GM20000 (cell line): ENCODE measurements at places on chromosomes 7 and 10.

DNA sequence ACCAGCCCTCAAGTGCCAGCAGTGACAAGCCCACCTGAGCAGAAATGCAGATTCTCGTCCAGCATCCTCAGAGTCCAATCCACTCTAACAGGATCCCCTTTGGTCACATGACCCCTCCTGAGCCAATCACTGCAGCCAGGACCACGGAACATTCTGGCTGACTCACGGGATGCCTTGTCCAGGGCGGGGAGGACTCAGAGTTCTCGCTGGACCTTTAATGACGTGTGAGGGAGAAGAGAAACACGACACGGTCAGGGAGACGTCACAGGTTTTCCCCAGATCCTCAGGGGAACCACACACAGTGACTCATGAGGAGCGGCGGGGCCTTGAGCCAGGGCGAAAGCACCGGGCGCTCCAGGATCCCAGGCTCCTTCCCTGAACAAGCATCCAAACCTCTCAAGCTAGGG, 155.7 kb downstream of the PTPRN2 start:
- no peak for DNase-seq

DNA sequence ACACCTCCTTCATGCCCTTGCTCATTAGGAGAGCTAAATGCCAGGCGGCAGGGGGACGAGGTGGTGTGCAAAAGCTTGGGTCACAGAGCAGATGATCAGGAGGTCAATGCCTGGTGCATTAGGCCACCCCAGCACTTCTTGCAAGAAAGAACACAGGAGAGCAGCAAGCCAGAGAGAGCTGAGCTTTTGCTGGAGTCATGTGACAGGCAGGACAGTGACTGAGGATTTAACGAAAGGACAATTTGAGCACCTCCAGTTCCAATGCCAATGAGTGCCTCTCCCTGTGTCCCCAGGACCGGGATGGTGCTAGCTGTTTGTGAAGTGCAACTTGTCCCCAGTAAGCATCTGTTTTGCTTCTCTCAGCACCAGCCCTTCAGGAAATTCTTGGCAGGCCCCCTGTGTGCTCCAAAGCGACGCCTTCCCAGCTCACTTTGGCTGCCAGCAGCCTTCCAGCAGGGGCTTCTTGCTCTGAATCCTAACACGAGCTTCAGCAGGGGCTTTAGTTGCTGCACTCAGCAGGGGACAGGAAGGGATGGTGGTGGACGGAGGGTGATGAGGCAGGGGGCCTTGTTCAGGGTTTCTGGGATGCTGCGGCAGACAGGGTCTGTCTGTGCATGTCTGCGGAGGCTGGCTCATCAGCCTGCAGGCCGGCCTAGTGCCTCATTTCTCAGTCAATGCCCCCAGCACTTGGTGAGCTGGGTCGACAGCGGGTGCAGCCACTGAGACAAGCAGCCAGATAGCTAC, 368.1 kb downstream of the RPS24 start:
- DNase-seq: no peak

DNA sequence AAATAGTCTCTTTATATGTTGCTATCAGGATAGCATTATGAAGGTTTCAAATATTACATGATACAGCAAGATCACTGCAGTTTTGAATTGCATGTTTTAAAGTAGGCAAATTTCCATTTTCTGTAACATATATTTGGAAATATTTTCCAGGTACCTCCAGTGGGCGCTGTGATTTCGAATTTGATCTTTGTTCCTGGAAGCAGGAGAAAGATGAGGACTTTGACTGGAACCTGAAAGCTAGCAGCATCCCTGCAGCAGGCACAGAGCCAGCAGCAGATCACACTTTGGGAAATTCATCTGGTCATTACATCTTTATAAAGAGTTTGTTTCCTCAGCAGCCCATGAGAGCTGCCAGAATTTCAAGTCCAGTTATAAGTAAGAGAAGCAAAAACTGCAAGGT, 299.0 kb downstream of the MALRD1 start:
- no peak for DNase-seq

GRCh38 chr10:45180946-45181875, 134.2 kb downstream of the OR13A1 start:
- DNase-seq: no peak

DNA sequence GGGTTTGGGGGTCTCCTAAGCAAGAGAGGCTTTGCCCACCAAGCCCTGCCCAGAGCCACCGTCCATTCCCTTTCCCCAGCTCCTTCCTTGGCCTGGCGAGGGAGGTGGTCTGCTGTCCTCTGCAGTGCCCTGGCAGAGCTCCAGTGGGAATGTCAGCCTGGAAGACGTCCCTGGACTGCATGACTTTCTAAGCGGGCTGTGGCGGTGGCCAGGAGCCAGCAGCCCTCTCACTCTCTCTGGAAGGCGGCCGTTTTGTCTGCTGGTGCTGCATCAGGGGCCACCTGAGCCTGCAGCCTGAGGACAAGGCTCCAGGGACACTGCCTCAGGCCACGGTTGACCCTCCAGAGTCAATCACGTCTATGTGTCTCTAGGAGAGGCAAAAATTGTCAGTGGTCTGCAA, 271.0 kb downstream of the SKAP2 start:
- no peak for DNase-seq

DNA sequence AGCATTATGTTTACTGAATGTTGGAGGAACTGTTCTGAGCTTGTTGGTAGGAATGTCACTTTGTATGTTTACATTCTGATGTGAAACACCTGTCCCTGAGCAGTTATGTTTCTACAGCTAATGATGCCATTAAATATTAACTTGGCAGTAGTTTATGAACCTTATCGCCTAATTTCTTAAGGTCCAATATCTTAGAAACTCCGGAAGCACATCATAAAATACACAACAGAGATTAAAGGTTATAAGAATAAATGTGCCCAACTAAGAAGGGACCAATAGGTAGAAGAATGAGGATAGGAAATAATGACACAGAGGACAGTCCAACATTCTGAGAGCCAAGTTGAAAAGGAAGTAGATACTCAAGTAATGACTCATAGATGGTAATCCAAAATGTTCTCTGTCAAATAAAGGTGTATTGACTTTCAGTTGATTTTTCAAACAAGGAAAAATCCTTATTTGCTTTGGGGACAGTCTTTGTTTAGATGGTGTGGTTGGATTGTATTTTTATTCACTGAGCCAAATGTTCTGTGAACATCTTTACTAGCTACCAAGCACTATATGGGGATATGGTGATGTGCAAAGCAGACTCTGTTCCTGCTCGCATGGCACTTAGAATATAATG, 31.9 kb downstream of the LCOR start:
- peak; percentile 31 for DNase-seq

DNA sequence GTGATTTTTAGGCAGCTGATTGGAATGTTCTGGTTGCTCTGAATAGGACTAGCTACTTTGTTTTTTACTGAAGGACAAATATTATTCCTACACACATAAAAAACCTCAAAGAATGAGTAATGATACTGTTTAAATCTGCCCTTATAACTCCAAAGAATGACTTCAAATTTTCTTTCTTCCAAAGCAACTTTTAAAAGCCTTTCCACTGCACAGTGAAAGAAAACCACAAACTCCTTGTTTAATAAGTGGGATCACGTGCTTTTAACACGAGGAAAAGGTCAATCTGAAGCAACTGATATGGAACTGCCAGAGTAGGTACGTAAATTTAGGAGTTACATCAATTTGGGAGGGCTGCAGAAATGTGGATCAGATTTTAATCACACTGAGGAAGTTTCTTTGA, 8.0 kb upstream of the PRKCQ start:
- no peak for DNase-seq

- no peak for DNase-seq
These were observed 509.7 kb upstream of the PODXL start for GRCh38 chr7:132065989-132066603.

DNA sequence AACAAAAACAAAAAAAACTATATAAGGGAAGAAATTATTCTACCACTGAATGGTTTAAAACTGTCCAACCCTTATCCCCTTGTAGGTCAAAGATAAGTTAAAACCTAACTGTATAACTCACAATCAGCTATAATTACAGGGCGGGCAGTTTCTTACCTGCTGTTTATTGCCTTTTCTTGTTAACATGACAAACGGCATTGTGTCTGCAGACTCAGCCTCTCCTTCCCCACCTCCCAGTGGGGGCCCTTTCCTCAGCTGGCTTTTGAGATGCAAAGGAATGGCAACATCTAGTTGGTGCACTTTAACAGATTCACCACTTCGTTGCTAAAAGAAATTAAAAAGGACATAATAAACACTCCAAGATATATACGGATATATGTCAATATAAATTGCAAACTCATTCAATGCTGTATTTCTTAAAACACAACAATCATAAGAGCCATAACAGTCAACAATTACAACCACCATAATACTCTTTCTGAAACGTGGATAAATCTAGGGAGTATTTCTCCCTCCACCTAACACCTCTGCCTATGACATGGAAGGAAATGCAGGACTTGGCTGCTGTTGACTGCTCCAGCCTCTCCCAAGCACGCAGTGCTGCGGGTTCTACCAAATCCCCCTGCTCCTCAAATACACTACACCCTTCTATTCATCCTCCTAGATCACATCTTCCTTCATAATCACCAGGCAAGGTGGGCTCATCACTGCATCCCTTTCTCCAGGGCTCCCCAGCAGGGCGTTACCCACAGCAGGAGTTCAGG, 106.0 kb downstream of the UPF2 start:
- no peak for DNase-seq

GRCh38 chr7:55415173-55415778, 50.1 kb downstream of the LANCL2 start:
- peak; percentile 83 for DNase-seq

DNA sequence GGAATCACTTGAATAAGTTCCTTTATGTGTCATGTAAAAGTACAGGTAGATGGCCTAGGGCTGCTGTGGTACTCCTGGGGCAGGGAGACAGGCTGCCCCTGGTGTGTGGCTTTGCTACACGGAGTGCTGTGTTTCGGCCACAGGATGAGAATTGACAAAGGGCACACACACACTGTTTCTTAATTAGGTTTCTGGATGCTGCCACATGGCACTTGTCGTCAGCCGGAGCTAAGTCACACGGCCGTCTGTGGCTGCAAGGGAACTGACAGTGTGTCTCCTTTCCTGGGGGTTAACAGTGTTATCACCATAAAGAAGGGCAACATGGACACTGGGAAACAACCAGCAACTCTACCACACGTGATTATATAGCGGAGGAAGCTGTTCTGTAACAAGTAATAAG, 55.7 kb upstream of the CREB5 start:
- DNase-seq: no peak

DNA sequence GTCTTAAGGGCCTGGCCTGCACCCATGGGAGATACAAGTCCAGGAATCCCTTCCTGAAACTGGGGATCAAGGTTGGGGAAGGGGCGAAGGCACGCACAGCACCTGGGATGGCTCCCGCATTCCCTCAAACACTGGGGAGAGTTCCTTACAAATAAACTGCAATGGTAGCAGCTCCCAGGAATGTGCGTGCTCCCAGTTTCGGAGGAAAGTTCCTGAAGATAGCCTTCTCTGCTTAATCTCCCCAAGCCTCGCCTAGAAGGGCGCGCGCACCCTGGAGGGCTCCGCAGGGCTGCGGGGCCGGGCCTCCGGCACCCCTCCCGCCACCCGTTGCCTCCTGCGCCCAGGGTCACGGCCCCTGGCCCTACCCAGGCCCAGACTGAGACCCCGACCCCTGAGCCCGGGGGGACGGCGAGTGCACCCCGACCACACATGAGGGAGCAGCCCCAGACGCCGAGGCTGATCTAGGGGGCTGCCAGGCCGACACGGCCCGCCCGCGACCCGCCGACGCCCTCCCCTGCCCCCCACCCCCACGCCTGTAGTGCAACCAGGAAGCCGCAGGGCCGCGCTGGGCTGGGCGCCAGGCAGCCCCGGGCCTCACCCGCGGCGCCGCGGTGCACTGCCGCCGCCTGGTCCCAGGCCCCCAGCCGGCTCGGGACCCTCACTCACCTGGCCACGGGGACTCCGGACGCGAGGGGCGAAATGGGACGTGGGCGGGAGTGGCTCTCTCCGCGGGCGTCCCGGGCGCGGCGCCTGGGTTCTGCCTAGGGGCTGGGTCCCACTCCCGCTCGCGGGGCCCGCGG, 460 bp downstream of the ANXA11 start:
- DNase-seq: peak; percentile 80

- DNase-seq: no peak
These were observed 234.5 kb downstream of the AHR start for GRCh38 chr7:17532861-17533404.

DNA sequence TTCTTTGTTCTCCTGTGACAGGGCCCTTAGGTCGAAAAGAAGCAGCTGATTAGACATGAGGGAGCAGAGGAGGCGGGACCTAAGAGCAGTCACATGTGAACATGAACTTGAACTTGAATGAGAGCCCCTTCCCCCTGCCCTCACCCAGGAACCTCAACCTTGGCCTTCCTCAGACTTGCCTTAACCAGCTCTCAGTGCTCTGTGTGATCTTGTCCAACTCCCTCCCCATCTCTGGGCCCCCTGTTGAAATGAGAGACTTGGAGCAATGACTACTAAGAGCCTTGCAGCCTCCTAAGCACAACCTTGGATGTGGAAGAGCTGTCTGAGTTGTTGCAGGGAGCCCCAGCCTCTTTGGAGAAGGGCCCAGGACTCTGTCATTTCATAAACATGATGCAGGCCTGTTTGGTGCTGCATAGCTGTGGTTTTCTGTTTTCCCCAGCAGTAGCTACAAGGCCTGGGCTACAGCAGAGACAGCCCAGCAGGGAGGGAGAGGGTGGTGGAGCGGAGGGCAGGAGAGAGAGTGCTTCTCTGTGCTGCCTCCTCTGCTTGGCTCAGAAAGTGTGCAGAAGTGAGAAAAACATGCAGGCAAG, 123.9 kb upstream of the ZMIZ1 start:
- DNase-seq: no peak

DNA sequence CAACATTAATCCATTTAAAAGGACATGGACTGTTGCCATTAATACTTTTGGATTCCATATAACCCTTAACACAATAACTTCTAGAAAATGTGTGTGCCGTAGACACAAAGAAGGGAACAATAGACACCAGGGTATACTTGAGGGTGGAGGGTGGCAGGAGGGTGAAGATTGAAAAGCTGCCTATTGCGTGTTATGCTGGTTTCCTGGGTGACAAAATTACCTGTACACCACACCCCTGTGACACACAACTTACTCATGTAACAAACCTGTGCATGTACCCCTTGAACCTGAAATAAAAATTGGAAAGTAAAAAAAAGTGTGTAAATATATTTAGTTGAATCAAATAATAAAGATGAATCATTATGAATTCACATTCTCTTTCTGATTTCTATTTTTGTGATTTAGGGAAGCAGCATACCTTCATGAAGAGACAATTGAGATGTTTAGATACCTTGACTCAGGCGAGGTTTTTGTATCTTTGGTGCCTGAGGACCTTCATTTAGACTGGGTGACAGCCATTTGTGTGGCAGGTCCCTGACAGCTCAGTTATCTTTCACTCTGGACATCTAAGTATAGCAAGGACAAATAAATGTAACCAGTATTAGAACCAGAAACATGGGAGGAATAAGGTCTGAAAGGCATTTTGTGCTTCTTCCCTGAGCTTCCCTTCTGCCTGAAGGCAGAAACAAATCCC, 28.7 kb downstream of the GIMAP8 start:
- DNase-seq: no peak

- no peak for DNase-seq
These were observed 122.3 kb downstream of the NRP1 start for GRCh38 chr10:33212061-33212748.

DNA sequence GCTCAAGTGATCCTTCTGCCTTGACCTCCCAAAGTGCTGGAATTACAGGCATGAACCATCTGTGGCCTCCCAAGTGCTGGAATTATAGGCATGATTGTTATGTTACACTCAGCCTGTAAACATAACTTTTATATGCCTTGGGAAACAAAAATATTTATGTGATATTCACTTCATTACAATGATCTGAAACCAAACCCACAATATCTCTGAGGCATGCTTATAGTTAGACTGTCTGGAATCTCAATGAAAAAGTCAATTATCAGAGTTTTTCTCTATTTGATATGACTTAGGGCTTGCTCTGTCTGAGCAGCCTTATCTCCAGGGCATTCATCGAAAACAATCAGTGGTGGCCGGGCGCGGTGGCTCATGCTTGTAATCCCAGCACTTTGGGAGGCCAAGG, 195.3 kb upstream of the MYO3A start:
- DNase-seq: no peak
